Activated T-cell treated with anti-CD3 and anti-CD28 coated beads, Interleukin-2, amount 50 U/mL, for 1 hour (primary cell): ENCODE measurements at places on chromosomes 4 and X.

DNA sequence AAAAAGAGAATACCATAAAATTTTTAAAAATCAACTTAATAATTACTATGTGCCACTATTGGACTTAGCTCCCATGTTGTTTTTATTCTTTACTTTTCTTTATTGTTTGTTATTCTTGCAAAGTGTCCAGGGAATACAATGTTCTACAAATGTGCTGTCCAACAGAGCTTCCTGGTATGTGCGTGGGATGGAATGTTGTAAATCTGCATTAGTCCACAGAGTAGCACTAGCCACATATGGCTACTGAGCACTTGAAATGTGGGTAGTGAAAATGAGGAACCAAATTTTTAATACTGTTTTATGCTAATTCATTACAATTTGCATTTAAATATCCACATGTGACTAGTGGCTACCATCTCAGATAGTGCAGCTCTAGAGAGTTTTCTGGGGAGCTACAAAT lies 14.3 kb upstream of the CORIN start:
- DNase-seq = no peak

GRCh38 chr4:179664430-179665027 lies 2222.3 kb upstream of the AGA start:
- DNase-seq = no peak

- DNase-seq = no peak
Observed at GRCh38 chr4:26590639-26591038, 6.8 kb downstream of the TBC1D19 start.

DNA sequence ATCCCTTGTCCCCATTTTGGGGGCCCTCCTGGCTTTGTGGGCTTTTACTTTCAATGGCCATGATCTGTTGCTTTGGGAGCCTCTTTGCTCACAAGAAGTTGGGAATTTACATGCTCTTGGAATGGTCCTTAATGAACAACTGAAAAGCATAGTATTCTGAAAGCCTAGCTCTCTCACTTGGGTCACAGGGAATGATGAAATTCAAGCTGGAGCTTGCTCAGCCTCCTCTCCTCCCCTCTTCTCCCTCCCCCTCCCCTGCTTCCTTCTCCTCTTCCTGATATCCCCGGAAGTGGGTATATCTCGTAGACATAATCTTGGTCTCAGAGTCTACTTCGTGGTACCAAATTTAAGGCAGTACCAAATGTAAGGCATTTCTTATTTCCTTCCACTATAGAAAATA lies 400.6 kb upstream of the NR3C2 start:
- no peak for DNase-seq

DNA sequence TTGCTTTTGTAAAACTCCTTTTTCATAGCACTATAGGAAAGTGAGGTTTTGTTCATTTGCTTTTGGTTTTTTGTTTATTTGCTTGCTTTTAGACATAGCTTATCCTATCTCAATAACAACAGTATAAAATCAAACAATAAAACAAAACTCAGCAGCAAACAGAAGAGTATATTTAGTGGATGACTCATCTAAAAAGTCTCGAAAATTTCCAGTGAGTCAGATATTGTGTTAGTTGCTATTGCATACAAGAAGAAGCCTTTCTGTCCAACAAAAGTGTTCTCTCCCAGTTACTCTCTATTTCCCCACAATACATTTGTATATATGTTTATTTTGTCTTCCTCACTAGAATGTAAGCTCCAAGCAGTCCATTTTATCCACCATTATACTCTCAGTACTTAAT lies 36.0 kb upstream of the NPNT start:
- no peak for DNase-seq

- DNase-seq = no peak
Observed at GRCh38 chr4:5471691-5472090, 236.7 kb downstream of the EVC2 start.

DNA sequence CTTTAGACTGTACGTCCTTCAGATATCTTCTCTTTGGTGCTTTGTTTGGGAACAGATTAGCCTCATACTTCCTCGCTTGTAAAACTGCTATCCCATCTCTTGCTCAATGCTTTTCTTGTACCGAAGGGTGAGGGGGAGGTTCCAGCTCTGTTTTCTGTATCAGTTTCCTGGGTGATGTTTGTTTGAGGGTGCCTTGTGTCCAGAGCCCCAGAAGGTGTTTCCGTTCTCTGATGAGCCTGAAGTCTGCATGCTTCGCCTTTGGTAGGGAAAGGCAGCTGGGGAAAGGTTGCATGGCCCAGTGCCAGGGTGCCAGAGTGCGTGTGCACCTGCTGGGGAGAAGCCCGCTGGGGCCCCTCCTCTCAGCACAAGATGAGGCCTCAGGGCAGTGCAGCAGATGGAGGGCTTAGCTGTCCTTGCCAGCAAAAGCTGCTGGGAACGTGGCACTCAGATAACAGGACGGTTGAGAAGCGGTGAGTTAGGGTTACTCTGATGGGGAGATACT lies 73.7 kb downstream of the TBL1X start:
- no peak for DNase-seq

DNA sequence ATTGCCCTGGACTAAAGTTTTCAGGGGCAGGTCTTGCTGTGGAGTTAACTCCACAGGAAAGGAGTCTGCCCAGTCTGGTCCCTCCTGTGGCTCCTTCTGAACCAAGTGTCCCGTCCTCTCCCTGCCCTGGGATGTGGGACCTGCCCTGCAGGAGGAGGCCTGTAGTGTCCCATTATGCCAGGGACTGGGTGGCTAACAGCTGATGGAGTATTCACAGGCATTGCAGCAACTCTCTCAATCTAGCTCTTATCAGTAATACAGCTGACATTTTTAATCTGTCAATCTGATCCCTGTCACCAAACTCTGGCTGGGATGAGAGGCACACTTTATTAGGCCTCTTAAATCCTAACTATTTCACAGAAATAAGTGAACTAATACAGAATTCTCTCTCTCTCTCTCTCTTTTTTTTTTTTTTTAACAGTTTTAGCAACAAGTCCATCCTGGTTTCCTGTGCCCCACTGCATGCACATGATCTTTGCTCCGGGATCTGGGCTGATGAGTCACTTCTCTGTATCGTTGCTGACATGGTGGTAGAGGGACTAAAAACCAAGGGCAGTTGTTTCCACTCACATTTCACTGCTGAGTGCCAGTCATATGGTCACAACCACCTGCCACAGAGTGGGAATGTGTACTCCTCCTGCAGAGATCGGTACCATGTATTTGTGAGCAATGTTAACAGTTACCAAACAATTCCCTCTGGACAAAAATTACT lies 39.1 kb downstream of the HAND2 start:
- DNase-seq = no peak

DNA sequence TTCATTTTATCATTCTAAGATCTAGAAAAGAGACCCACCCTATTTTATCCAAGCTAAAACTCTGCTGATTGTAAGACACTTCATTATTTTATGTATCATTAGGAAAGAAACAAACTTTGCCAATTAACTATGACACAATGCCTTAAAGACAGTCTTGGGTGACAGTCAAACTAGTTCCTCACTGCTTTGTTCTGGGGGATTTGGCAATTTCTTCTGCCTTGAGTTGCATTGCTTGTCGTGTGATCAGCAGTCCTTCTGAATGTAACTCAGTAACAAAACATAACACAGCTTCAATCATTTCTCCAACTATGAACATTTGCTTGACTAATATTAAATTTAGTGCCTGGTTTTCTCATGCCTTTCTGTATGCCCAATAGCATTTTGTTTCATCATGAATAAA lies 577.9 kb upstream of the DIPK2B start:
- DNase-seq = no peak
